ENCODE measurements at places on chromosomes 4 and X.

DNA sequence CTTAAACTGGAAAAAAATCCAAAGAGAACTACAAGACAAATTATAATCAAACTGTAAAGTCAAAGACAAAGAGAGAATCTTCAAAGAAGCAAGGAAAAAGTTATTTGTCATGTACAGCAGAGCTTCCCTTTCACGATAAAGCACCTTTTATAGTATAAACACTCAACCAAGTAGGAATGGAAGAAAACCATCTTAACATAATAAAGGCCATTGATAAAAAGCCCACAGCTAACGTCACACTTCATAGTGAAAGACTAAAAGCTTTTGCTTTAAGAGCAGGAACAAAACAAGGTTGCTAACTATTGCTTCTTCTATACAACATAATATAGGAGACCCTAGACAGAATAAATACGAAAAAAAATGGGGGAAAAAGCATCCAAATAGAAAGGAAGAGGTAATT, 595.7 kb upstream of the POU3F4 start:
- no peak for DNase-seq

- peak; percentile 57 for DNase-seq
These were observed at the start of gene PRPS2 for GRCh38 chrX:12791257-12792228. Gene PRPS2 (plus strand): TSS chrX:12791412. CDS start chrX:12791498, 86 bp downstream.

- DNase-seq, result peak; percentile 94
These were observed 347.8 kb downstream of the ANK2 start for GRCh38 chr4:113397114-113397701.

- no peak for DNase-seq
These were observed 367.3 kb downstream of the GRIA2 start for GRCh38 chr4:157587681-157588423.

GRCh38 chr4:1006856-1007255, 4.6 kb upstream of the FGFRL1 start:
- no peak for DNase-seq

GRCh38 chr4:8856835-8857621, 14.6 kb downstream of the HMX1 start:
- DNase-seq, result no peak

GRCh38 chrX:36198575-36198974, 279.0 kb downstream of the CFAP47 start:
- DNase-seq, result no peak

GRCh38 chrX:22950269-22951266, 49.2 kb upstream of the DDX53 start:
- DNase-seq, result peak; percentile 91

- no peak for DNase-seq
These were observed 16.2 kb upstream of the ART3 start for GRCh38 chr4:76058302-76058701.

- no peak for DNase-seq
These were observed 197.9 kb downstream of the PRDM5 start for GRCh38 chr4:120724656-120725055.

GRCh38 chr4:175066923-175067627, 148.9 kb downstream of the ADAM29 start:
- no peak for DNase-seq

GRCh38 chr4:2923141-2923551, 40.1 kb downstream of the NOP14 start:
- DNase-seq, result peak; percentile 51

DNA sequence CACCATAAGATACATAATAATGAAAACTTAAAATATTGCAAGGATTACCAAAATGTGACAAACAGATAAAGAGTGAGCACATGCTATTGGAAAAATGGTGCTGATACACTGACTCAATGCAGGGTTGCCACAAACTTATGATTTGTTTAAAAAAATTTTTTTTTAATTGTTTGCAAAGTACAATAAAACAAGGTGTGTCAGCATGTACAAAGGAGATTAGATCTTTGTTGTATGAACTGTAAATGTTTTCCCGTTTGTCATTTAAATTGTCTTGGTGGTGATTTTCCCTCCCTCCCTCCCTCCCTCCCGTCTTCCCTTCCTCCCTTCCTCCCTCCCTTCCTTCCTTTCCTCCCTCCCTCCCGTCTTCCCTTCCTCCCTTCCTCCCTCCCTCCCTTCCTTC, 31.4 kb downstream of the ANXA5 start:
- DNase-seq, result no peak

GRCh38 chrX:57294961-57295360, 8.5 kb downstream of the FAAH2 start:
- no peak for DNase-seq

- DNase-seq, result peak; percentile 52
These were observed 39.1 kb upstream of the MBTPS2 start for GRCh38 chrX:21800344-21800770.

- peak; percentile 91 for DNase-seq
These were observed 206.7 kb downstream of the MGST2 start for GRCh38 chr4:139872274-139872673.

DNA sequence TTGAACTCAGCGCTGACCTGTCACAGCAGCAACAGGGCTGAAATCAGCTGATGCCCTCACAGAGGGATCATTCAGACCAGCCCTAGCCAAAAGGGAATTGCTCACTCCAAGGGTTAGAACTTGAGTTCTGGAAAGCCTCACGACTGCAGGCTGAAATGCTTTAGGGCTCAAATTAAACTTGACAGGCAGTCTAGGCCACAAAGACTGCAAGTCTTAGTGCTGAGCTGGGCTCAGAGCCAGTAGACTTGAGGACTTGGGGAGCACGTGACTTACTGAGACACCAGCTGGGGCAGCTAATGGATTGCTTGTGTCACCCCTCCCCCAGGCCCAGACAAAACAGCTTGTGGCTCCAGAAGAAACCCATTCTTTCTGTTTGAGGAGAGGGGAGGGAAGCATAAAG, 119.0 kb upstream of the SLC6A14 start:
- peak; percentile 7 for DNase-seq

- DNase-seq, result peak; percentile 88
These were observed 196.0 kb upstream of the PSAPL1 start for GRCh38 chr4:7630568-7631287.

GRCh38 chr4:185534866-185535611, at the start of gene PDLIM3:
Gene PDLIM3 (minus strand): TSS chr4:185535507. CDS start chr4:185535434, 73 bp downstream.
- peak; percentile 51 for DNase-seq

DNA sequence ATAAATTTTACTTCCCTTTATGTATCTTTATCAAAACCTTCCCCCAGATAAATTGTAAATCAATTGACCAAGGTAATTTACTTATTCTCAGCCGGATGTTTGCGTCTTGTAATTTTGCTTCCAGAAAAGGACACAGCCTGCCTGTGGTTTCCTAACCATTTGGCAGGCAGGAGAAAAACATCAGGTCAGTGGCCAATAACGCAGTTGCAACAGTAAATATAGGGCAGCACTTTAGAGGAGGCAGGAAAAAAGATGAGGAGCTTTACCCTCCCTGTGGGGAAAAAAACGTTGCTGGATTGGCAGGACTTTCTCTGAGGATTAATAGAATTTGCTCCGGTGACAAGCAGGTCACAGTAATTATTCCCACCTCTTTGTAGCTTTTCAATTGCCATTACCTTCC, 2618.1 kb downstream of the ARAP2 start:
- DNase-seq, result no peak

DNA sequence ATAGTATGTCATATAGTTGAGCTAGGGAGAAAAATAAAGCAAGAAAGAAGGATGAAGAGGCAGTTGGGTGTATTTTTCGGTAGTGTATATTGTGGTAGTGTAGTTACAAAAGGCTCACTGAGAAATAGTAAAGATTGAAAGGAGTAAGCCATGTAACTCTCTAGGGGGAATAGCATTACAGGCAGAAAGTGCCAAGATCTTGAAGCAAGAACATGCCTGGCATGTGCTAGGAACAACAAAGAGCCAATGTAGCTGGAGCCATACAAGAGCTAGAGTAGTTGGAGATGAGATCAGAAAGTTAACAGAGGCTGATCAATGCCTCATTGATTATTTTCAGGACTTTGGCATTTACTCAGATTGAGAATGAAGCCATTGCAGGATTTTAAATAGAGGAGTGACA, 3.0 kb downstream of the ABCE1 start:
- no peak for DNase-seq

- no peak for DNase-seq
These were observed 73.2 kb downstream of the HTRA3 start for GRCh38 chr4:8342651-8343261.

DNA sequence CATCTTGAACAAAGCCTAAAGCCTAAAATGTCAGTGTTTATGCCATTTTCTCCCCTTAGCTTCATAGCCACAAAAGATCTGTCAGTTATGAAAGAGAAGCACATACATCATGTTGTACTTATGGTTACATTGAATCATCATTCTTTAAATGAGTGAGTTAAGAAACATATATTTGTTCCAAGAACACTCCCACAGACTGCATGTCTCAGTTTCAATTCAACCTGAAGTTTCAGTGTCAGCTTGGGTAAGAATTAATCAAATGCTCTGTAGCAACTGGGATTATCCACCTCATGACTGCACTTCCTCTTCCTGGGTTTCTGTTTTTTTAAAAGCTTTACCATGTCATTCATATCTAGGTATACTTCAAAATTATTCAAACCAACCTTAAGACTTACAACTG, 3.9 kb upstream of the TMPRSS11B start:
- no peak for DNase-seq

GRCh38 chrX:149151805-149152757, 353.0 kb downstream of the IDS start:
- peak; percentile 94 for DNase-seq

DNA sequence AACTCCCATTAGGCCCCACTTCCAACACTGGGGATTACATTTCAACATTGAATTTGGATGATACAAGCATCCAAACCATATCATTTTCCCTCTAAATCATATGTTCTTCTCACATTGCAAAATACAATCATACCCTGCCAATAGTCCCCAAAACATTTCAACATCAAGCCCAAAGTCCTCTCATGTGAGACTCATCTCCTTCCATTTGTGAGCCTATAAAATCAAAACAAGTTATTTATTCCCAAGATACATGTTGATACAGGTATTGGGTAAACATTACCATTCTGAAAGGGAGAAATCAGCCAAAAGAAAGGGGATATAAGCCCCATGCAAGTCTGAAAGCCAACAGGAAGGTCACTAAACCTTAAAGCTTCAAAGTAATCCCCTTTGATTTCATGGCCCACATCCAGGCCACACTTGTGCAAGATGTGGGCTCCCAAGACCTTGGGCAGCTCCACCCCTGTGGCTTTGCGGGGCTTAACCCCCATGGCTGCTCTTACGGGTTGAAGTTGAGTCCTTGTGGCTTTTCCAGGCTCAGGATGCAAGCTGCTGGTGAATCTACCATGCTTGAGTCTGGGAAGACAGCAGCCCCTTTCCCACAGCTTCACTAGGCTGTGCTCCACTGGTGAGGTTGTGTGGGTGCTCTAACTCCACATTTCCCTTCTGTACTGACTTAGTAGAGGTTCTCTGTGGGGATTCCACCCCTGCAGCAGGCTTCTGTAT, 40.6 kb upstream of the SERTM2 start:
- DNase-seq, result no peak

- no peak for DNase-seq
These were observed 167.3 kb upstream of the SPRY1 start for GRCh38 chr4:123229286-123229685.

- DNase-seq, result no peak
These were observed 127.6 kb downstream of the GPC3 start for GRCh38 chrX:133857640-133858269.

DNA sequence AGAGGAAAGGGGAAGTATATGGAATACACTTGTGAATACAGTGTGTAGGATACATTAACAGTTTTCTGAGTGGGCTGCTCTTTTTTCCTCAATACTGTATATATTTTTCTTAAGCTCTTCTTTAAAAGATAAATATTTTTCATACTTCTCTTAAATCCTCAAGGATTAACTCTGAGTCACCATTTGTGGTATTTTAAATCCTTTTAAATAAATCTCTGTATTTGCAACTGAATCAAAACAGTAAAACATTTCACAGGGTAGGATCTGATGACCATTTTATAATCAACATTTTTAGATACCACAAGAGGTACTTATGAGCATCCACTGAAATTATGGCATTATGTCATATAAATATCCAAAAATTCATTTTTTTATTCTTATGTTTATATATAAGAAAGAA, 87.6 kb downstream of the GAB1 start:
- peak; percentile 67 for DNase-seq

DNA sequence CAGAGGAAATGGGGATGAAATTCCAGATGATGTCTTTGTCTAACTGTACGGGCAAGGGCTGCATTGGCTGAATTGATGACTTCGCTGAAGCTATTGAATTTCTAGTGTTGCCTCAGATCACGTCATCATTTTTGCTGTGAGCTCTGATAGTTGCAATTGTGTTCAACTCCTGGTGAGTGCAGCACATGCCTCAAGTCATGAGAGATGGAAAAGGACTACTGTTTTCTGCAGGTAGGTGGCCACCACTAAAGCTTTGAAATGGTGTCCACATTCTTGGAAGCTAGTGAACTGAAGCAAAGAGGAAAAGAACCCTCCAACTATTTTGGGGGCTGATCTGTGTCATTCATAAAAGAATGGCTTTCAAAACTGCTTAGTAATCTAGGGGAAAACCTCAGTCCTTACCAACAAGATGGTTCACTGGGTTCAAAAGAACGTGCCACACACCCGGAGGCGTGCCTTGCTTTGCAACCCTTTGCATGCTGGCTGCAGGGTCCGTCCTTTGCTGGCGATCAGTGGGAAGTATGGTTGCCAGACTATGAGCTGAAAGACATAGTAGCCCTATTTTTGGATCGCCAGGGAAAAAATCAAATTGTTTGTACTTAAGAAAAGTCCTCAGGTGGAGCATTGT, 88.1 kb upstream of the STOX2 start:
- no peak for DNase-seq

GRCh38 chrX:30787012-30787411, 102.0 kb downstream of the TAB3 start:
- no peak for DNase-seq

DNA sequence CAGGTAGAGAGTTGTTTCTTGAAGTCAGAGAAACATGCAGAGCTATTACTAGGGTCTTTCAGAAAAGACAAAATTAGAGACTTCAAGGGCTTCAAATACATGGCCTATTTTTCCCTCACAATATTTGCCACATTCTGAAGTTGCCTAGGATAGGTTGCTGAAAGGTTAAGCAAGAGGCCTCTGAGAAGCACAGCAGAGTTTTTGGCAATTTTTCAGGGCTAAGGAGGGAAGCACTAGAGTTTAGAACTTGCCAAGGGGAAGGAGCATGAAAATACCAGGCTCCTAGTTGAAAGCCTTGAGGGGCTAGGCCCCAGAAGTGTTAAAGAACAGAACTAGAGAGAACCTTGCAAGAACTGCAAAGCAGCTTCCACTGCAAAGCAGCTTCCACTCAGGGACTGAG, 86.4 kb downstream of the ANAPC10 start:
- no peak for DNase-seq

DNA sequence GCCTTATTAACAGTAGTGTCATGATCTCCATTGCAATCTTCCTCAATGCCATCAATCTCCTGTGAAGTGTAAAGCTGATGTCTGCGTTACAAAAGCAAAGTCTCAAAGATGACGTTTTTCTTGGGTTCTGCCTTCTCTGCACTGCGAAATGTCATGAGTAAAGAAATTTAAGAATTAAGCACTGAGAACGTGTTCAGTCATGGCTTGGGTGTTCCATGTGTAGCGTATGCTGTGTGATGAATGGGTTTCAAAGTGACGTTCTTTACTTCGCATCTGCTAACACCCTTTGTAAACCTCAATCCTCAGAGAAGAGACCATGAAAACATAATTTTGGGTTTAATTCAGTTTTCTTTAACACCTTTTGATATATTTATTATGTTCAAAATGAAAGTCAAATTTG, 999 bp downstream of the NAP1L5 start:
- DNase-seq, result no peak
